Activated T-cell treated with anti-CD3 and anti-CD28 coated beads, Interleukin-2, amount 50 U/mL, for 72 hours (primary cell): ENCODE measurements at places on chromosomes 11 and 22. TPM values are rescaled to one million over a fixed set of nuclear protein-coding genes. Genes with fewer than 3 reads are reported as not detected.

OR52N4 gene
- total RNA-seq = 1.4 TPM

TMEM191C gene
- total RNA-seq = 3.0 TPM

SLC22A8 gene
- not detected for total RNA-seq

MUC2 gene
- not detected for total RNA-seq

KLHDC7B gene
- total RNA-seq = 49.1 TPM

OTOG gene
- not detected for total RNA-seq

CCDC157 gene
- 3.7 TPM for total RNA-seq

GALNT18 gene
- 2.5 TPM for total RNA-seq

OR9G4 gene
- not detected for total RNA-seq

POTEH gene
- not detected for total RNA-seq
